ENCODE measurements at places on chromosomes 6 and 20.

- DNase-seq, result no peak
These were observed 49.4 kb downstream of the PFDN4 start for GRCh38 chr20:54257071-54257816.

GRCh38 chr20:56691325-56691998 lies 62.4 kb downstream of the TFAP2C start:
- no peak for DNase-seq

GRCh38 chr20:19851861-19852260 lies 93.8 kb downstream of the RIN2 start:
- no peak for DNase-seq

GRCh38 chr6:45927421-45928320 lies 88.0 kb downstream of the CLIC5 start:
- DNase-seq, result no peak

GRCh38 chr6:122799916-122800686 lies 11.0 kb downstream of the SMPDL3A start:
- DNase-seq, result no peak

Data from T-helper 1 cell (primary cell).